Smooth muscle cell of the umbilical artery (primary cell): ENCODE measurements at places on chromosomes 13 and 19. TPM values are rescaled to one million over a fixed set of nuclear protein-coding genes. Genes with fewer than 3 reads are reported as not detected.

THSD1 gene
- total RNA-seq = 10.1 and 12.1 TPM in 2 replicates

KMT2B gene
- total RNA-seq = 5.9 and 16.0 TPM in 2 replicates

ZNF426 gene
- total RNA-seq = 21.5 and 25.8 TPM in 2 replicates

OR7C1 gene
- total RNA-seq = not detected in 2 replicates

FSD1 gene
- total RNA-seq = 16.9 and 23.8 TPM in 2 replicates

SMIM44 gene
- not detected in 2 replicates for total RNA-seq
